ENCODE measurements at places on chromosomes 4 and X. TPM values are rescaled to one million over a fixed set of nuclear protein-coding genes. Genes with fewer than 3 reads are reported as not detected.

Gene HS6ST2
- under 0.01 TPM for total RNA-seq

Gene CTAG2
- total RNA-seq: not detected

Gene SMARCAD1
- 39.3 TPM for total RNA-seq

Gene STK32B
- total RNA-seq: 0.50 TPM

Gene PAGE2B
- not detected for total RNA-seq

Gene CENPVL1
- not detected for total RNA-seq

Gene VCX
- total RNA-seq: not detected

Gene ALPK1
- 38.3 TPM for total RNA-seq

Gene FAM236C
- total RNA-seq: not detected

Gene CYTL1
- total RNA-seq: 0.15 TPM

Gene AKAP17A
- 23.3 TPM for total RNA-seq

Gene C4orf51
- total RNA-seq: not detected
